ENCODE measurements at places on chromosomes 3 and 15.

DNA sequence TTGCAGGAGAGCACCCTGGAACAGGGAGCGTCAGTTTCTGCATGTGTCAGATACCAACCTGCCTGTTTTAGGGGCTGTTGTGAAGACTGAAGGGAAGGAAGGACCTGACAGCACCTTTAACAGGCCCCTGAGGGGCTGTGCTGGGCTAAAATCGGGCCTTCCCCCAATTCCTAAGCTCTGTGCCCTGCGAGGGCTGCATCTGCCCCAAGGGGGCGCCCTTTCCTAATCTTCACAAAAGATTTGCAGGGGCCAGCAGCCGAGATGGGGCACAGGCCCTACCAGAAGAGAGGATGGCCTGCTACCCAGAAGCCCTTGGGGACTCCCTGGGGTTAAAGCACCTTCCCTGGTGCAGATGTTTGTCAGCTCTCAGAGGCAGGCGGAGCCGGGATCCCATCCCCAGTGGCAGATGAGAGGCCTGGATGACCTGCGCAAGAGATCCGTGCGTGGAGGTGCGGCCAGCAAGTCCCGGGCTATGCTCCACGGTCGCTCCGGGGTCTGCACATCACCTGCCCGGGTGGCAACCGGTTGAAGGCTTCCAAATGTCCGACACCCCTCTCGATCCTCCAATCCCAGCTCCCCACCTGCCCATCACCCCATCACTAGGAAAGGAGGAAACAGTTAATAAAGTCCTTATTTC is 53.6 kb downstream of the RHCG start:
- DNase-seq = peak; percentile 5

- DNase-seq = no peak
Observed at GRCh38 chr3:5205165-5205941, 17.8 kb downstream of the EDEM1 start.

DNA sequence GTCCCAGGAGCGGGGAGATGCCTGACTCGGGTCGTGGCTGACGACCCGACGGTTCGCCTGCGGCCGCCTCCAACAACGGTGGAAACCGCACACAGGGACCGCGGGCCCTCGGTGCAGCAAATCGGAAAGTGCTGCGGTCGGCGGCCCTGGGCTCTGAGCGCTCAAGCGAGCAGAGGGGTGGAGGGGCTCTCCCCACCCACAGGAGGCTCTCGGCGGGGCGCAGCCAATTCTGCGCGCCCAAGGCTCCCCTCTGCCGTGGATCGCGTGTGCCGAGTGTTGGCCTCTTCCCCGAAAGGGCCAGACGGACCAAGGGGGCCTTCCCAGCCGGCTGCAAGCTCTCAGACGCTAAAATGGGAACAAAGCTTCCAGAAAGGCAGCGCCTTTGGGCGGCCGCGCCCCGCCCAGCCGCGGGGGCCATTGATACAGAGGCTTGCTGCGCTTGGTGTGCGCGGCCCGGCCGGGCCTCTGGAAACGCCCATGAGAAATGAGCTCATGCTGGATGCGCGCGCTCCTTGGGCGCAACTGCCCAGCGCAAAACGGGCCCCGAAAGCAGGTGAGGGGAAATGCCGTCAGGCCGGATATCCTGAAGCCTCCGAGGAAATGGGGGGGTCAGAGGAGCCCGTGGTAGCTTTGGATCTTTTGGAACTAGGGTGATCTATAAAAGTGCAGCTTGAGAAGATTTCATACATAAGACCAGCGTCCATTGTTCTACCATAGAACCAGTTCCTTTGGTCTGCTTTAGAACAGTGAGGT is 1.2 kb upstream of the GSK3B start:
- DNase-seq = peak; percentile 80

- no peak for DNase-seq
Observed at GRCh38 chr3:39284457-39284881, 4.6 kb upstream of the CX3CR1 start.

GRCh38 chr3:194306109-194306686 is 44.9 kb downstream of the CPN2 start:
- DNase-seq = no peak

GRCh38 chr3:186138272-186138981 is 29.5 kb upstream of the ETV5 start:
- DNase-seq = no peak

- DNase-seq = no peak
Observed at GRCh38 chr3:168475704-168476103, 380.0 kb upstream of the GOLIM4 start.

GRCh38 chr3:132245552-132246142 is 71.6 kb upstream of the ACP3 start:
- peak; percentile 88 for DNase-seq

Measured in renal cortical epithelial cell (primary cell).